ENCODE measurements at places on chromosomes 7 and 10.

GRCh38 chr7:129122751-129123509 is 21.6 kb upstream of the TSPAN33 start:
- no peak for DNase-seq

DNA sequence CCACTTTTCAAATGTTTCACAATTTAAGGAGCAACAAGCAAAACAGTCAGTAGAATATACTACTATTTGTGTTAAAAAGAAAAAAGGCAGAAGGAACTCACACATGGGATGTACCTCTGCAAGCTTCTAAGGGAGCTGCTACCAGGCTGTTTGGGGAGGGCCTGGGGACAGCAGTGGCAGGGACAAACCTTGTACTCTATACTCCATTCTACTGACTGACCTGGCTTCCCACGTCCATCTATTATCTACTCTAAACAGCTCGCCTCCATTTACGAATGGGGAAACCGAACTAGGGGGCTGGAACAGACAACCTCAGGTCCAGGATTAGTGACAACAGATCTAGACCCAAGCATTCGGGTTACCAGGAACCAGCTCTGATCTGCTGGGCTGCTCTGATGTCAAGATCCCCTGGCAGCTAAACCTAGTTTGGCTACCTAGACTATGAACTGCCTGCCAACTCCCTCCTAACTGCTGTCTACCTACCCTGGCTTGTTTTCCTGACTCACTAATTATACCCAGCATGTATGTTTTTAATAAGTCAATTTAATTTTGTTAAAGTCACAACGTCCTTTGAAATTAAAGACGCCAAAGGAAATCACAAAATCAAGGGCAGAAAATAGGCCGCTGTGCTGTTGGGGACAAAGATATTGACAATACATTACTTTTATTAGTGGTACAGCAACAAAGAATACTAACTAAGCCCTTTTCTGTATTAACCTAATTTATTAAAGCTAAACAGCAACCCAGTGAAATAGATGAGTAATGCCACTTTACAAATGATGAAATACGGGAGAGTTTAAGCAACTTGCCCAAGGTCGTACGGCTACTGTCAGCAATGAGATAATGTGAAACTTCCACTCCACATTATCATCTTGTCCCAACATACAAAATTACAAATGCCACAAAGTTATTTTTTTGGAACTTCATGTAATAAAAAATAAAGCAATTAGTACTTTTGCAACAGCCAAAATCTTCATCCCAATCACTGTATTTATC is 5.3 kb downstream of the PSAP start:
- DNase-seq: no peak

DNA sequence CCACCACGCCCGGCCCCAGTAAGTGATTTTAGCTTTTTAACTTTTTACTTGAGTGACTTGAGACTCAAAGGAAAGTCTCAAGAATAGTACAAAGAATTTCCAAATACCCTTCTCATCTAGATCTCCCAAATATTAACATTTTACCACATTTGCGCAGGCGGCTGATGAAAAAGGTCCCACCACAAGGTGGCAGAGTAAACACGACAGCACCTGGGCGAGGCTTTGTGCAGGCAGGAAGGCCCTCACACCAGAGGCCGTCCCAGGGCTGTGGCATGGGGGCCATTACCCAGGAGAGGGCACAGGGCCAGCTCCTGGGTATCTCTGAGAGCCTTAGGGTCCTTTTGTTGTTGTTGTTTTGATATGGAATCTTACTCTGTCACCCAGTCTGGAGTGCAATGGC is 50.0 kb upstream of the WIPI2 start:
- DNase-seq: no peak

- DNase-seq: no peak
Observed at GRCh38 chr10:11181978-11182377, 164.3 kb downstream of the CELF2 start.

- peak; percentile 23 for DNase-seq
Observed at GRCh38 chr7:91940572-91941341, at the start of gene AKAP9. Gene AKAP9 (plus strand): TSS chr7:91940862. CDS start chr7:91941100, 238 bp downstream.

GRCh38 chr10:45470098-45471012 is 96.3 kb downstream of the ALOX5 start:
- no peak for DNase-seq

- no peak for DNase-seq
Observed at GRCh38 chr10:58050575-58050974, 217.1 kb downstream of the IPMK start.

- DNase-seq: no peak
Observed at GRCh38 chr7:105685161-105685560, 103.9 kb upstream of the EFCAB10 start.

DNA sequence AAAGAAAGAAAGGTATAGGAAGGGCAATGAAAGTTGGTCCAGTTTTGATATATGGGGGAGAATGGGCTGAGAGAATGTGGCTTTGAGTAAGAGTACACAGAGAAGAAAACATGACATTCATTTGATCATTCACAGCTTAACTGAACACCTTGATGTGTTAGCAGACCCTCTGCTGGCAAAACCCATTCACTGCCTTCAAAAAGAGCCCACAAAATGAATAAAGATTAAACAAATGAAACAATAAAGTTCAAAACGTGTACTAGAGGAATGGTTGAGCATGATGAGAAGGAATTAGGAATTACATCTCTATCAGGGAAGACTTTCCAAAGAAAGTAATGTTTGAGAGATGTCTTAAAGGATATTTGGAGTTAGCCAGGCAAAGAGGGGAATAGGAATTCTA is 2.1 kb downstream of the WEE2 start:
- no peak for DNase-seq

GRCh38 chr7:71868797-71869196 is 543.3 kb downstream of the CALN1 start:
- DNase-seq: peak; percentile 73

DNA sequence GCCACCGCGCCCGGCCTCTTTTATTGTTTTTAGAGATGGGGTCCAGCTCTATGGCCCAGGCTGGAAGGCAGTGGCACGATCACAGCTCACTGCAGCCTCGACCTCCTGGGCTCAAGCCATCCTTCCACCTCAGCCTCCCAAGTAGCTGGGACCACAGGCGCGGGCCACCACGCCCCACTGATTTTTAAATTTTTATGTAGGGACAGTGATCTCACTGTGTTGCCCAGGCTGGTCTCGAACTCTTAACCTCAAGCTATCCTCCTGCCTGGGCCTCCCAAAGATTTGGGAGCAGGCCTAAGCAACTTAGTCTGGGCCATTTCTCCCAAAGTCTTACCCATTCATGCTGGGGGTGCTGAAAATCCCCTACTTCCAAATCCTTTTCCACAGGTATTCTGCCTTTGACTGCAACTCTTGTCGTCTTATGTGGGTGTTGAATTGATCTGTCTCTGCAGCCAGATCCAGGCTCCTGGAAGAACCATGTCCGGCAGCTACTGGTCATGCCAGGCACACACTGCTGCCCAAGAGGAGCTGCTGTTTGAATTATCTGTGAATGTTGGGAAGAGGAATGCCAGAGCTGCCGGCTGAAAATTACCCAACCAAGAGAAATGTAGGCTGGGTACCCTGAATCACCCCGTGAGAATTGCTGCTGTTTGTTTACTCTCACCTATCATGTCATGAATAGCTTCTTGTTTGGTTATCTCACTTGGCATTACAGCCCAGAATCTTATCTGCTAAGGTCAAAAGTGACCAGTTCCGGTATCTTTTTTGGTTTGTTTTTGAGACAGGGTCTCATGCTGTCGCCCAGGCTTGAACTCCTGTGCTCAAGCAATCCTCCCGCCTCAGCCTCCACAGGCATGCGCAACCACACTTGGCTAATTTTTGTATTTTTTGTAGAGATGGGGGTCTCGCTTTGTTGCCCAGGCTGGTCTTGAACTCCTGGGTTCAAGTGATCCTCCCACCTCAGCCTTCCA is 1.1 kb downstream of the ZDHHC4 start:
- no peak for DNase-seq

DNA sequence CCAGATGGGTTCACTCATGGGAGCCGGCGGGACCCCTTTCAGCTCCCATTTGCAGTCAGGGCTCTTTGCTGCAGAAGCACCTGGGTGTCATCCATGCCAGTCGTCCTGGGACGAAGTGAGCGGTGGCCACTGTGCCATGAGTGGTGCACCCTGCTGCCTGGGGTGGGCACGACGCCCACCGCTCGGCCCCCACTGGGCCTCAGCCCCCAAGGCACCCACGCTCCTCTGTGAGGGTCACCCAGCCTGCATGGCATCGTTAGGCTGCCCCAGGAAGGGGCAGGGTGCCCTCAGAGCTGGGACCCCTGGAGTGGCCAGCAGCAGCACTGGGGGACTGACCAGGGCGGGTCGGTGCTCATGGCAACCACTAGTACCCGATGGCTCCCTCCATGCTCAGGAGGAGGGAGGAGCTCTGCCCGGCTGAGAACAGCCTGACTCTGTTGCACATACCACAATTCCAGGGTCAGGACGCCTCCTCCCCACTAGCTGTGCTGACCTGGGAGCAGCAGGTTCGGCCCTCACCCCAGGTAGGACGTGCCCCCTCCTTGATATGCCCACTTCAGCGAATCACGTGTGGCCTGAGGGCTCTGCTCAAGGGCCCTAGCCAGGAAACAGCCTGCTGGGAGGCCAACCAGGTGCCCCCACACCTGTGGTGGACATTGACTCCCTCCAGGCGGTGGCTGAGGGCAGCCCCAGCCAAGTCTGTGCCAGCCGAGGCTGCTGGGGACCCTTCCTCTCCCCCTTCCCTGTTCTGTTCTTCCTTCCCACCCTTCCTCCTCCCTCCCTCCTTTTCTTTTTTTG is 28.5 kb upstream of the CFAP46 start:
- no peak for DNase-seq

DNA sequence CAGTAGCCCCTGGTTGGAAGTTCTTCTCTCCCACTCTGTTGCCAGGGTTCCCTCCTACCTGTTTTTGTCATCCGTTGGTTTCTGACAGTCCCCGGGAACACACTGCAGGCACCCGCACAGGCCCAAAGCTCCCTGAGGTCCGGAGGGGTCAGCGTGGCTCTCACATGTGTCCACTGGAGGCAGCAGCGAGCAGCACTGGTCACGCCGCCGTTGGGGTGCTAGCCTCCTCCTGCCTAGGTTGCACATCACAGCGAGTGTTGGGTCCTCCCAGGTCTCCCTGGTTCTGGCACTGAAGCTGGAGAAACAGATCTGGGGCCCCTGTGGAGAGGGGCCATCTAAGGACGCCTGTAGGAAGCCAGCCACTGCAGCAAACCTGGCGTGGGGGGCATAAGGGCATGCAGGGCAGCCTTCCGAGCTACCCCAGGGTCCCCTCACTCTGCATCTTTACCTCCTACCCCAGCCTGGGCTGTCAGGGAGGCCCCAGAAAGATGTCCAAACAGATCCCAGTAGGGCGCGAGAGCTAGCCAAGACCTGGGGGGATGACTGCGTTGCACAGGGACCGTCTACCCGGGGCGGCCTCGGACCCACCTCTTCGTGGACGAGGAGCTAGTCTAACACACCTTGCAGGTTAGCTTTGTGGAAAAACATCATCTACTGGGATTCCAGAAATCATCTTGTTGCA is 28.9 kb downstream of the LRRC27 start:
- DNase-seq: no peak
